ENCODE measurements at places on chromosomes 11 and 22.

- DNase-seq, result no peak
Measured at GRCh38 chr11:133930767-133931448, 25.9 kb downstream of the IGSF9B start.

DNA sequence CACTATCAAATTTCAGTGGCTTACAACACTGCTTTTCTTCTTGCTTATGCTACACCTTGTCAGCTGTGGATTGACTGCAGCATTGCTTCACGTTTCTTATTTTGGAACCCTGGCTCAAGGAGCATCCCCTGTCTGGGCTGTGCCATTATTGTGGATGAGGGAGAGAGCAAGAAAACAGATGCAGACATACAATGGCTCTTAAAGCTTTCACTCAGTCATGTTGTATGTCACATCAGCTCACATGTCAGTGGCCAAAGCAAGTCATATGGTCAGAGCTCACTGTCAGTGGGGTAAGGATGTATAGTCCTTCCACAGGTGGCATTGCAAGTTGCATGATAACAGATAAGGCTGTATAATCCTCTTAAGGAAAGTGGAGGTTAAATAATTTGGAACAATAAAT lies 10.0 kb downstream of the ARHGEF12 start:
- DNase-seq, result no peak

- DNase-seq, result no peak
Measured at GRCh38 chr22:25569983-25570382, 5.5 kb downstream of the GRK3 start.

DNA sequence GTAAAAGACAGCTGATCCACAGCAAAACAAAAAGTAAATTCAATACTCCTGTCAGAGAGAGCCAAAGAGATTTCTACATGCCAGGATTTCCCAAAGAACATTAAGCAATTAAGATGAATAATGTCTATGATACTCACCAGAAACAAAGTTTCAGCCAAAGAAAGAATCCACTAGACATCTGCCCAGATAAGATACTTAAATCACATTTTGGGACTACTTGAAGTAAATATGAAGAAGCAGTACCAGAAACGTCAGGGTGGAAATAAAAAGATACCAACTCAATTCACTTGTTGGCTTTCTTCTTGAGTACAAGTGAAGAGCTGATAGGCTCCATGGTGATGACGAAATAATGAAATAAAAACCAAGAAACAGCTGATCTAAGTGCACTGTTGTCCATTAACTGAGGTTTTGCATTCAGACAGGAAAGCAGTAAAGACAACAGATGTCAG lies 31.6 kb upstream of the ARHGAP32 start:
- DNase-seq, result peak; percentile 31

- DNase-seq, result no peak
Measured at GRCh38 chr11:3109921-3110706, 52.9 kb upstream of the CARS1 start.

DNA sequence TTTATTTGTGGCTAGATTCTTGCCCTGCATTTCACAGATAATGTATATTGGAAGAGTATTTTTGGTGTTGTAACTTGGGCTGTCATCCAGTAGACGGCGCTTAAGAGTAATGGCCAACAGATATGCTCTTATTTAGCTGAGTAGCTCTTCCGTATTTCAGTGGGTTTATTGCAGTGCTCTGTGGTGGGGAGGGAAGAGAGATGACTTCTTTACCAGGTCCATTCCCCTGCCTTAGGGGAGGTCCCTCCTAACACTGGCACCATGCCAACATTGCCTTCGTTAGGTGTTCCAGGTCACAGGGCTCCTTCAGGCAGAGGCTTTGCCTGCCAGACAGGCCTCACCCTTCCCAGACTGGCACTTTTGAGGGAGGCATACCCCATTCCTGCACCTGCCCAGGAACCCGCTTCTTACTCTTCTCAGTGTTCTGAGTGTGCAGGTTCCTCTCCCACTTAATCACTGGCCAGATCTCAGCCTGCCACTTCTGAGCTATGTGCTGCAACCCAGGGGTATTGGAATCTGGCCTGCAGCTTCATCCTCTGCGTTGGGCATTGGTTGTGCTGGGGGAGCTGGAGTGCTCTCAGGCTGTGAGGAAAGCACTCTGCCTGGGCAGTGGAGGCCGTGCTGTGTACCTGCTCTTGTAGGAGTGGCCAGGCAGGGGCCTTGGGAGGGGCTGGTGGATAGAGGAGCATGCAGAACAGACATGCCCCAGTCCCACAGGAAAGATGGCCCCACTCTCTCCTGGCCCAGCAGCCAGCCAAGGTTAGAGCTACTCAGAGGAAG lies 29.4 kb upstream of the SLN start:
- no peak for DNase-seq

DNA sequence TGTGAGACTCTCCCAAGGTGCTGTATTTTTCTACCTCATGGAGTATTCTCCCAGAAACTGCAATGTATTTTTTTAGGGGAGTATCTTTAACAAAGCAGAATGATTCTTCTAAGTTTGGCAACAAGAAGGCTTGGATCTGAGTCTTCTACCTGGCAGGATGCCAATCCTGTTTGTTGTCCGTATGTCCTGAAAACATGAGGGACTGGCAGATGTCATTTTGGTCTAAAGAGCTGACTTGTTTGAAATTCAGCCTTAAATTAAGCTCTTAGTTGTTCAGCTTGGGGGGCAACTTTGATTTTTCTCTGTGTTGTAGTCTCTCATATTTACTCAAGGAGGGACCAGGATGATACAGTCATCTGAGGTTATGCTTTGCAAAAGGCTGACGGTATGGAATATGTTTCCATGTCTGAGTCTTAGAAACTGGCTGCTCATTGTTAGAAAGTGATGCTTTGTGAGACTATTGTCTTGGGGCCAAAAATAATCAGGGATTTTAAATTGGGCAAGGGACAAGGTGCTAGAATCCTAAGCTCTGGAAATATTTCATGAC lies 9.3 kb downstream of the MRPL16 start:
- DNase-seq, result no peak

GRCh38 chr11:119828006-119828405 lies 99.0 kb upstream of the NECTIN1 start:
- no peak for DNase-seq

DNA sequence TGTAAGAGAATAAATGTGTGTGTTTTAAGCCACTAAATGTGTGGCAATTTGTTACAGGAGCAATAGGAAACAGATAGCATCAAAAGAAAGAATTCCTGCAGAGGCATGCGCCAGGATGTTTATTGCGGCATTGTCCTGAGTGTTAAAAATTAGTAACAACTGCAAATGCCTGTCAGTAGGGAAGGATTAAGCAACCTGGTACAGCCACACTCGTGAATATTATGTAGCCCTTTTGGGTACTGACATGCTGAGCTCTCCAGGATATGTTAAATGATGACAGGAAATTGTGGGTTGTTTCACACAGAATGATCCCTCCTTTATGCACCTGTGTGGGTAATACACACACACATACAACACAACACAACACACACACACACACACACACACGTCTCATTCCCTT lies 69.7 kb upstream of the MYOD1 start:
- no peak for DNase-seq

- DNase-seq, result no peak
Measured at GRCh38 chr11:36148701-36149100, 140.5 kb downstream of the COMMD9 start.

GRCh38 chr11:45259592-45259991 lies 26.5 kb downstream of the SYT13 start:
- no peak for DNase-seq

GRCh38 chr11:114953039-114953438 lies 274.7 kb downstream of the NXPE2 start:
- no peak for DNase-seq

DNA sequence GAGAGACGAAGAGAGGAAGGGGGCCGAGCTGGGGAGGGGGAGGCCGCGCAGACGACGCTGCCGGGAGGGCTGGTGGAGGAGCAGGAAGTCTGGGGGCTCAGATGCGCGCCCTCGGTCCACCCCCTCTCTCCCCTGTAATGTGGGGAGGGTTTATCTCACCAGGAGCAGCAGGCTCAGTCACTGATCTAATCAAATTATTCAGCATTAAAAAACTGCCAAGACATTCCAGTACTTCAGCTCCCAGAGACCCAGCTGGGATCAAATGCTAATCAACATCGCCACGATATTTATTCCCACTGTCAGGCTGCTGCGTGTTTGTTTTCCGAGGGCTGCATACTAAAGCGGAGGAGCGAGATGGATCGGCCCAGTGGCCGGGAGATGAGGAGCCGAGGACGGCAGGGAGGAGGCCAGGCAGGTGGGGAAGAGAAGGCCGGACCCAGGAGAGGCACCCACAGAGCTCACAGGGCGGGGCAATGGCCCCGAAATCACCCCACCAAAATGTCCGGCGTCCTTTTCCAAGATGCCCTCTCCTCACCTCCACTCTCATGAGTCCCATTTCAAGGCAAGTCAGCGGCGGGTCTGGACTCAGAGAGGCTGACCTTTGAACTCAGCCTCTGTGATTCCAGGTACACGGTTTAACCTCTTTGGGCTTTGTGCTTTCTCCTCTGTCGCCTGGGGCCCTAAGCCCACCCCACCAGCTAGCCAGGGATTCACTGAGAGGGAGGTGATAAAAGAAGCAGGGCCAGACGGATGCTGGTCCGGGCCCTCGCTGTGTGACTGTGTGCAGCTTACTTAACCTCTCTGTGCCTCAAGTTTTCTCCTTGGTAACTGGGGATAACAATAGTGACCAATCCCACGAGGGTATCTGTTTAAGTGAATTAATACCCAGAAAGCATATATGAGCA lies 502.1 kb downstream of the MN1 start:
- peak; percentile 36 for DNase-seq

GRCh38 chr22:46770726-46771125 lies 8.3 kb downstream of the TBC1D22A start:
- DNase-seq, result no peak

GRCh38 chr11:131925829-131926228 lies 555.4 kb downstream of the NTM start:
- DNase-seq, result no peak

DNA sequence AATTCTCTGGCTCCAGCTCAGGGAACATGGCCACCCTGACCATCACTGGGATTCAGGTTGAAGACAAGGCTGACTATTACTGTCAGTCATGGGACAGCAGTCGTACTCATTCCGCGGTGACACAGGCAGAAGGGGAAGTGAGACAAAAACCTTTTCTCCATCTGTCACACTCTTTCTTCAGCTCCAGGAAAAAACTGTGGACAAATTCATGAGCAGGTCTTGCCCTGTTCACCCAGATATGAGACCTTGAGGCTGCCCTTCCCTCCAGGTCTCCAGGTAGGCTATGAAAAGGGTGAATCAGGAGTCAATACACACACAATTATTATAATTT lies 39.4 kb upstream of the GGTLC2 start:
- DNase-seq, result no peak

DNA sequence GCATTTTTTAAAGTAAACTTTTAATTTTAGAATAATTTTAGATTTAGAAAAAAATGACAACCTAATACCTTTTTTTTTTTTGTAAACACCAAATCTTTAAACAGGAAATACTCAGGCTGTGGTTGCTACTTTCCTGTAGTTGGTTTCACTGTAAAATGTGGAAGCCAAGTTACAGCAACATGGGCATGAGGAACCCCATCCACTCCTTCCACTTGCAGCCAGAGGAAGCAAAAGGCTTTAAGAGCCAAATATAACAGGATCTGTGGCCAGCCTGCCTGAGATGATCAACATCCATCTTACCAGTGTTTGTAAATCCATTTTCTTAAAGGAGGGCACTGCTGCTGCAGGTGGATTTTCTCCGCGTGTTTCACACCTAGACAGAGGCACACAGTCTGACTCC lies 66.2 kb downstream of the TNRC6B start:
- no peak for DNase-seq

- DNase-seq, result no peak
Measured at GRCh38 chr11:123093739-123094138, 31.8 kb upstream of the HSPA8 start.

GRCh38 chr22:45684169-45684568 lies 12.5 kb downstream of the ATXN10 start:
- DNase-seq, result no peak

DNA sequence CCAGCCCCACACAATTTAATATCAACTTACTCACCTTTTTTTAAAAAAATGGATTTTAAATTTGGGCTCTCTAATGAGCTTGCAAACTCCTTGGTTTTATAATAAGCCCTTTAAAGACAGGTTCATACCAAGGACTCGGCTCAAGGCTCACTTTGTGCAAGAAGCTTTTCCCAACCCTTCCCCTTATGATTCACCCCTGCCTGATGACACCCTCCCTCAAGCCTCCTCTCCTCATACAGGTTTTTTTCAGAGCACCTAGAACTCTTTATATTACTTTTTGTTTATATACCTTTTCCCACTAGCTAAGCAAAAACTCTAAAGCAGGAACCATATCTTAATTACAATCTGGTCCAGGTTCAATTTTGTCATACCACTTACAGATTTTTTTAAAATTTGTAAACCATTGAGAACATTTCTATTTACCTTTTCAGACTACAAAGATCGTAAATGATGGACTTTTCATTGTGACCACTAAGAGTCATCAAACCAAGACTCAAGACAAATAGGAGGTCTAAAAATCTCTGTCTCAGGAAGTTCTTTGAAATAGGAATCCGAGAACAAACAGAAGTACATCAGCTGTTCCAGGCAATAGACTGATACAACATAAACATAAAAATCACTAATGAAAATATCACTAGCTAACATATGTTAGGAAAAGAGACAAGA lies 13.1 kb upstream of the EXPH5 start:
- DNase-seq, result no peak

GRCh38 chr11:116782728-116783127 lies 5.1 kb downstream of the ZPR1 start:
- no peak for DNase-seq

GRCh38 chr11:56855217-56855616 lies 106.7 kb upstream of the OR9G4 start:
- no peak for DNase-seq

- no peak for DNase-seq
Measured at GRCh38 chr11:64119700-64120099, 46.2 kb downstream of the MACROD1 start.

GRCh38 chr11:44188643-44189042 lies 93.2 kb downstream of the EXT2 start:
- no peak for DNase-seq

- no peak for DNase-seq
Measured at GRCh38 chr11:121671283-121672168, 218.8 kb upstream of the SORL1-AS1 start.

DNA sequence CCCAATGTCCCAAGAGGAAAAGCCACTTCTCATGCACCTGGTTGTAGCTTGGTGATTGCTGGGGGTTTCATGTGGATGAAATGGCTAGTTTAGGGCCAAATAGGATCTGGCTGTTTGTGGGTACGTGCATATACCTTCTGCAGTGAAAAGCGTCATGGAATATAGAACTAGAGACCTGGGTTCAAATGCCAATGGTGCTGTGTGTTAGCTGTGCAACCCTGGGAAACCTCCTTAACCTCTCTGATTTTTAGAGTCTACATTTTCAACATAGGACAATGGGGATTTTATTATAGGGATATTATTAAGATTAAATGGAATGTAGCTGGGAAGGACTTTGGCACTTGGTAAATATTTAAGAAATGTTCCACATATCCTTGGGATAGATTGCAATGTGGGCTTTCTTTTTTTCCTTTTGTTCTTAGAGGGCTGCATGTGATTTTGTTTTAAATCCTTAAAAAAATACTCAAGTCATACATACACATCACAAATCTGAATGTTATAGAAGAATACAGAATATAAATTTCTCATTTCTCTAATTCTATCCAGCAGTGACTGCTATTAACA lies 112.6 kb upstream of the E2F8 start:
- no peak for DNase-seq

GRCh38 chr11:128326791-128327190 lies 260.6 kb downstream of the ETS1 start:
- DNase-seq, result no peak

GRCh38 chr11:115698243-115698642 lies 194.0 kb upstream of the CADM1 start:
- DNase-seq, result no peak

Data from fibroblast of skin of left biceps (primary cell).